Inflammatory macrophage treated with lipopolysaccharide for 1 hour (primary cell): ENCODE measurements at places on chromosomes 1 and 21.

- DNase-seq: peak; percentile 25
These were observed 66.3 kb downstream of the CNST start for GRCh38 chr1:246632281-246633168.

DNA sequence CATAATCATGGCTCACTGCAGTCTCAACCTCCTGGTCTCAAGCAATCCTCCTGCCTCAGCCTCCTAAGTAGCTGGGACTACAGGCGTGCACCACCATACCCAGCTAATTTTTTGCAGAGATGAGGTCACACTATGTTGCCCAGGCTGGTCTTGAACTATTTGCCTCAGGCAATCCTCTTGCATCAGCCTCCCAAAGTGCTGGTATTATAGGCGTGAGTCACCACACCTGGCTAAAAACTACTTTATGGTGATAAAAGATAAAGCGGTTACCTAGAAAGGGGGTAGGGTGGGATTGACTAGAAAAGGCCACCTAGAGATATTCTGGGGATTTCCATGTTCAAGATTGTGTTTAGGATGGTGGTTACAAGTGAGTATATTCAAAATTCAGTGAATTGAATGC, 5.0 kb downstream of the TSTD1 start:
- DNase-seq: no peak

DNA sequence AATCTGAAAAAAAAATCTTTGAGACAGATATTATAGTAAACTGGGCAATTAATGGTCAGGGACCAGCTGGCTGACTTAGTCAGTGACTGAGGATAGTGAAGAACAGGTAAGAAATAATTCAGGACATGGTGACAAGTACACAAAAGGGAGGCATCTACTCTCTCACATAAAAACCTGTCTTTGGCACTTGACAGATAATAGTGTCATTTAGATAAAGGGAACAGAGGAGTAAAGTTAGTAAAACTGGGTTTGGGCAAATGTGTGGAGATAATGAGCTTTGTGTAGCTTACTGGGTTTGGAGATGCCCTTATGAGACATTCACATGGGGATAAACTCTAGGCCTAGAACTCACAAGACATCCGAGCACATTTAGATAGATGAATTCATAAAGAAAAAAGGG, 4.0 kb downstream of the SSX2IP start:
- no peak for DNase-seq

GRCh38 chr1:218739426-218739825, 394.3 kb downstream of the TGFB2 start:
- no peak for DNase-seq

- no peak for DNase-seq
These were observed at the start of gene RAB25 for GRCh38 chr1:156060937-156061636. TSS of gene RAB25 (plus strand) at chr1:156061160. CDS start at chr1:156061401, 241 bp downstream.

DNA sequence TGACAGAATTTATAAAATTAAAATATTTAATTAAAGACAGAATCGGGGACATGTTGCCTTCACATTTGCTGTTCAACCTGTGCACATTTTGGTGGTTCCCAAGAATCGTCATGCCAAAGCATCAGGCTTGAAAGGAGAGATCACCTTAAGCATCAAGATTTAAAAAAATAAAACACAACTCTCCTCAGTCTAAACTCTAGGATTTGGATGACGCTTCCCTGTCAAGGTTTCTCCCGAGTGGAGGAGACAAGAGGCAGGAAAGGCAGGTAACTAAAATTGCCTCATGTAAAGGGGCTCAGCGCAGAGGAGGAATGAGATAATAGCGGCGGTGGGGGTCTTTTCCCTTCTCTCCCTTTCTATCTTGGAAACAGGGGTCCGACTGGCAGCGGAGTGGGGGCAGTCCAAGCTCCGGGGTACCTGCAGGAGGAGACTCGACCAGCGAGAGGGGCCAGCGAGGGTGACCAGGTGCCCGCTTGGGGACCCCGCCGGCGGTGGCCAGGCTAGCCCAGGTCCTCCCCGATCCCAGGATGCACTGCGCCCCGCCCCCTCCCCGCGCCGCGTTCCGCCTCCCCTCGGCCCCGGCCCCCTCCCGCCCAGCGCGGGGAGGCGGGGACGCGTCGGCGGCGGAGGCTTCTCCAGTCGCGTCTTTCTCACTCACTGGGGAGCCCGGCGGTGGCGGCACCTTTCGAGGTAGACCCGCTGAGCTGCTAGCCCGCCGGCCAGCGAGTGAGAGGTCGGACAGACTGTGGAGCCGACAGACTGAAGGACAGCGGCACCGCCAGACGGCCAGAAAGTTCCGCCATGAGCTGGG, at the start of gene FNBP1L:
Gene FNBP1L (plus strand): TSS at position 638 of the 811 bp plus-strand sequence. CDS start 164 bp downstream, at position 802.
- peak; percentile 15 for DNase-seq

DNA sequence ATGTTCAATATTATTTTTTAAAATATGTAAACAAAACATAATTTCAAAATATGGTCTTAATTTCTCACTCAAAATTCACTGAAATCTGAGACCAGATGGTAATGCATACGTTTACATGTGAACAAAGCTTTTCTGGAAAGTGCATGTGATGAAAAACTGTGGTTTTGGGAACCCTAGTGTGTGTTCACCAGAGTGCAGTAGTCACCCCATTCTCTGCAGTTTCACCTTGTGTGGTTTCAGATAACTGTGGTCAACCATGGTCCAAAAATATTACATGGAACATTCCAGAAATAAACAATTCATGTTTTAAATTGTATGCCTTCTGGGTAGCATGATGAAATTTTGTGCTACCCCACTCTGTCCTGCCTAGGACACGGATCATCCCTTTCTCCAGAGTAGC, 2021.9 kb downstream of the MRPL39 start:
- no peak for DNase-seq

DNA sequence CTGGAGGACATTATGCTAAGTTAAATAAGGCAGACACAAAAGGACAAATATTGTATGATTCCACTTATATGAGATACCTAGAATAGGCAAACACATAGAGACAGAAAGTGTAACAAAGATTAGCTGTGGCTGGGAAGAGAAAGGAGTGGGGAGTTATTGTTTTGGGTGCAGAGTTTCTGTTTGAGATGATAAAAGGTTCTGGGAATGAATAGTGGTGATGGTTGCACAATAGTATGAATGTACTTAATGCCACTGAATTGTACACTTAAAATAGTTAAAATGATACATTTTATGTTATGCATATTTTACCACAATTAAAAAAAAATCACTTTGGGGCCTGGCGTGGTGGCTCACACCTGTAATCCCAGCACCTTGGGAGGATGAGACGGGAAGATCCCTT, 21.2 kb upstream of the ERO1B start:
- no peak for DNase-seq

DNA sequence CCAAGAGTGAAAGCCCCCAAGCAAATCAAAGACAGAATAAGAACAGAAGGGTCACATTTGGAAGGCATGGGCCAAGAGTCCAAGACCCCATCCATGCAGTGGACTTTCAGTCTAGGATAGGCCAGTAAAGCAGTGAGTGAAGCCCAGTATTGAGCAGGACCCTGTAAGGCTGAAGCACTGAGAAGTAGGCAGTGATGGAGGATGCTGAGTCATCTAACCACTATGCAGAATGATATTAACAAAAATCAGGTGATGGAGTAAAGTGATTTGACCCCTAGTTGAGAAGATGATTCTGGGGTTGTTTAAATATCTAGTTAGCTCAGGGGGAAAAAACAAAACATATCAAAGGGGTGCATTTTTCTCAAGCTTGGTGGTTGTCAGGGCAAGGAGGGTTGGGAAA, 308.7 kb upstream of the PLXNA2 start:
- DNase-seq: no peak

- no peak for DNase-seq
These were observed 341.8 kb downstream of the RYR2 start for GRCh38 chr1:237383791-237384190.

- DNase-seq: no peak
These were observed 35.5 kb upstream of the RUNX3 start for GRCh38 chr1:24965571-24965930.

DNA sequence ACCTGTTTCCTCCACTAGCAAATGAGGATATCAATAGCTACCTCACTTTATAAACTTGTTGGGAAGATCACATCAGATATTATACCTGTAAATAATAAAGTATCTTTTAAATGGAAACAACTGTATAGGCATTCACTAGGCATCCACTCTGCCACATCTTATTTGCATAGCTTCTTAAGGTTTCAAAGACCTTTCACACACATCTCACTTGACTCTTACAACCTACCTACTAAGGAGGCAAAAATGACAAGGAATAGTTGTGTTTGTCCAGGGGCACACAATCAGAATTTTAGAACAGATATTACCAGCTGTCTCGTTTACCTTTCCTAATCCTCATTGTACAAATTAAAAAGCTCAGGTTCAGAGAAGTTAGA, 51.5 kb downstream of the VANGL2 start:
- no peak for DNase-seq

GRCh38 chr1:39795651-39796050, 7.0 kb upstream of the BMP8B start:
- DNase-seq: no peak

- DNase-seq: no peak
These were observed 247.3 kb downstream of the SDCCAG8 start for GRCh38 chr1:243503155-243503554.

- no peak for DNase-seq
These were observed 79.4 kb upstream of the PPP2R5A start for GRCh38 chr1:212205843-212206242.

GRCh38 chr1:172394141-172394751, 26.2 kb upstream of the C1orf105 start:
- DNase-seq: peak; percentile 37

DNA sequence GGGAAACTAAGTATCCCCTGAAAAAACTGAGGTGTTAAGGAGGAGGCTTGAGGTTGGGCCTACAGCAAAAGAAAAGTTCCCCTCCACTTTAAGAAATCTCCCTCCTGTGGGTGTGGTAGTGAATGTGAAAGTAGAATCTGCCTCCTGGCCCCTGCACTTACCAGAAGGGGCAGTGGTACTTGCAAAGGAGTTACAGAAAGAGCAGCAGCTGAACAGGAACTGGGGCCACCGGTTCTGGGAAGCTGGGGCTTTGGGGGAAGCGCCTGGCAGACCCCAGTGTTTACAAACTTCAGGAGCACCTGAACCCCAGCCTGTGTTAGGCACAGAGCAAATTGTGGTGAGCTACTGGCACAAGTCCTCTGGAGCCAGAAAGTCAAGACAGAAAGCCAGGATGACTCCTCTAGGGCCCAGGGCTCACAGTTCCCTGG, 250.2 kb upstream of the FGGY start:
- DNase-seq: peak; percentile 36

- no peak for DNase-seq
These were observed 13.3 kb downstream of the ATP5PO start for GRCh38 chr21:33902349-33902748.

DNA sequence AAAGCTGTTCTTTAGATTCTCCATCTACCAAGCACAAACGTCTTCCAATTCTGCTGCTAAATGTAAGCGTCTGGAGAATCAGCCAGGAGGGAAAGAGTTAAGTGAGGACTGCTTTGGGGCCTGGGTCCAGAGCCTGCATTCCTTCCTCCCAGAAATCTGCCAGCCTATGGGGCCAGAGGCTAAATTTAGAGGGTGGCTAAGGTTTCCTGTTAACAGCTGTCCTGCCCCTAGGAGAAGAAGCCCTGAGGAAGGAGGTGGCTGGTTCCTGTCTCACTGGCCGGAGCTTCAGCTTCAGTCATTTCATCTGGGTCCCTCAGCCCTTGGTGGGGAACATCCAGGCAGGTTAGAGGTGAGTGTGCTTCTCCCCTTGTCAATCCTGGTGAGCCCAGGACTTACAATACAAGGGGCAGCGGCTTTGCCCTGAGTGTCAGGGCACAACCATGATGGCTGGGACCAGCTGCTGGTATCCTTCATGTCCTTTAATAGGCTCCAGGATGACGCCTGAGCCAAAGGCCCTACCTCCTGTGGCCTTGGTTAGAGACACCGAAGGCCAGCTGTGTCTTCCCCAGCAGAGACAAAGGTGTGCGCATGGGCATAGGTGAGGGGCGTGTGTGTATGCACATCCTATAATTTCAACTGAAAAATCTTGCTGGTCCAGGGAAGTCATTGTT, at the start of gene STYXL2:
Gene STYXL2 (plus strand): TSS at position 230 of the 671 bp plus-strand sequence. CDS start 775 bp downstream, outside the sequence.
- DNase-seq: no peak

GRCh38 chr1:53172426-53173128, 24.0 kb upstream of the CPT2 start:
- DNase-seq: peak; percentile 46

DNA sequence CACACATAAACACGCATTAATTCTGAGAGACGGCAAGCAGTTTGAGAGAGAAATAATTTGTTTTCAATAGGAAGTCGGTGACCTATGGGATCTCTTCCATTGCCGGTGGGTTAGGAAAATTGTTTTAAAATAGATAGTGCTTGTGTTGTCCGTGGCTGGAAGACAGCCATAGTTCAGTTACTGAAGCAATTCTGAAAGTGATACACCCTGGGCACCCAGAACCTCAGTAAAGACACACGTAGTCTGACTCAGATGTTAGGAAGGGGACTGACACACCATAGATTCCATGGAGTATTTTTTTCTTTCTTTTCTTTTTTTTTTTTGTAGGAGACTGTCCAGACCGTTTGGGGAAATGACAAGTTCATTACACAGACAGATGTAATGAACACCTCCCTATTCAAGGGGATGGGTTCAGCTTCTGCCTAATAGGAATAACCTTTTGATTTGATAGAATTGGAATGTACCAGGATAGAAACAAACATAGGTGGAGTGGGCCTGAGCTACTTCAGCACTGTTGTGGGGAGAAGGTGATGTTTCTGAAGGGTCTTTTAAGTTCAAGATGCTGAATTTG, 1.6 kb downstream of the C1orf21 start:
- peak; percentile 31 for DNase-seq

DNA sequence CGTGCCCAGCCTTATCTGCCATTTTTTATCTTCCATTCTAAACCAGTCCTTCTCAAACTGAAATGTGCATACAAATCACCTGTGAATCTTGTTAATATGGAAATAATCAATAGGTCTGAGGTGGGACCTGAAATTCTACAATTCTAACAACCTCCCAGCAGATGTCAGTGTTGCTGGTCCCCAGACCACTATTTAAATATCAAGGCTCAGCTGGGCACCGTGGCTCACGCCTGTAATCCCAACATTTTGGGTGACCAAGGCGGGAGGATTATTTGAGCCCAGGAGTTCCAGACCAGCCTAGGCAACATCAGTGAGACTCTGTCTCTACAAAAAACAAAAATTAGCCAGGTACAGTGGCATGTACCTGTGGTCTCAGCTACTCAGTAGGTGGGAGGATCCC, 4.1 kb downstream of the UQCRHL start:
- peak; percentile 34 for DNase-seq

- DNase-seq: no peak
These were observed 181.2 kb upstream of the GALNT2 start for GRCh38 chr1:229885568-229886495.

- DNase-seq: no peak
These were observed 193.3 kb upstream of the TNR start for GRCh38 chr1:175936736-175937135.

GRCh38 chr1:27872059-27872801, at the start of gene THEMIS2:
TSS of gene THEMIS2 (plus strand) at chr1:27872544. CDS start at chr1:27872572, 28 bp downstream.
- peak; percentile 70 for DNase-seq

DNA sequence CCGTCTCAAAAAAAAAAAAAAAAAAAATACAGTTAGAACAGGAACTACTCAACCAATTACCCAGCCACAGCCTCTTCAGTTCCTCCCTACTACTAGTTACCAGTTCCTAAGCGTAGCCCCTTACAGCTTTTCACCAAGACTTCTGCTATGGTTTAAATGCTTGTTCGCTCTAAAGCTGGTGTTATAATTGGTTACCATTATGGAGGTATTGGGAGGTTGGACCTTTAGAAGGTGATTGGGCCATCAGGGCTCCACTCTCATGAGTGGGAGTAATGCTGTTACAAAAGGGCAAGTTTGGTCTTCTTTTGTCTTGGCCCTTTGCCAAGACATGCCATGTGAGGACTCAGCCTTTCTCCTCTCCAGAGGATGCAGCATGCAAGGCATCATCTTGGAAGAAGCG, 3.0 kb upstream of the SMPDL3B start:
- DNase-seq: peak; percentile 59

GRCh38 chr1:166840309-166841274, 1.3 kb downstream of the POGK start:
- peak; percentile 30 for DNase-seq
